ENCODE measurements at places on chromosomes 16 and 17.

DNA sequence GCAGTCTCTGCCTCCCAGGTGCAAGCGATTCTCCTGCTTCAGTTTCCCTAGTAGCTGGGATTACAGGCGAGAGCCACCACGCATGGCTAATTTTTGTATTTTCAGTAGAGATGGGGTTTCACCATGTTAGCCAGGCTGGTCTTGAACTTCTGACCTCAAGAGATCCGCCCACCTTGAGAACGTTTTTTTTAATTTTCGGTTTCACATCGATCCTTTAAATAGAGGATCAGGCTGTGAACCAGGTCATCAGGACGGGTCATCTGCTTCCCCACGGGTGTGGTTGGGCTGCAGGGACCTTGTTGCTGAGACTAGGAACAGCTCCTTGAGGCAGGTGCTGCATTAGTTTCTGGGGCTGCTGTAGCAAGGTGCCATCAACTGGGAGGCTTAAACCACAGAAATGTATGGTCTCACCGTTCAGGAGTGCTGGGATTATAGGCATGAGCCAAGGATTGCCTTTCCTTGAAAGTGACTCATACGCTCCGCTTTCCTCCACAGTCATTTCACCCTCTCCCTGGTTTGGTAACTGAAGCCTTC lies 7.9 kb upstream of the NAGPA start:
- DNase-seq = no peak

DNA sequence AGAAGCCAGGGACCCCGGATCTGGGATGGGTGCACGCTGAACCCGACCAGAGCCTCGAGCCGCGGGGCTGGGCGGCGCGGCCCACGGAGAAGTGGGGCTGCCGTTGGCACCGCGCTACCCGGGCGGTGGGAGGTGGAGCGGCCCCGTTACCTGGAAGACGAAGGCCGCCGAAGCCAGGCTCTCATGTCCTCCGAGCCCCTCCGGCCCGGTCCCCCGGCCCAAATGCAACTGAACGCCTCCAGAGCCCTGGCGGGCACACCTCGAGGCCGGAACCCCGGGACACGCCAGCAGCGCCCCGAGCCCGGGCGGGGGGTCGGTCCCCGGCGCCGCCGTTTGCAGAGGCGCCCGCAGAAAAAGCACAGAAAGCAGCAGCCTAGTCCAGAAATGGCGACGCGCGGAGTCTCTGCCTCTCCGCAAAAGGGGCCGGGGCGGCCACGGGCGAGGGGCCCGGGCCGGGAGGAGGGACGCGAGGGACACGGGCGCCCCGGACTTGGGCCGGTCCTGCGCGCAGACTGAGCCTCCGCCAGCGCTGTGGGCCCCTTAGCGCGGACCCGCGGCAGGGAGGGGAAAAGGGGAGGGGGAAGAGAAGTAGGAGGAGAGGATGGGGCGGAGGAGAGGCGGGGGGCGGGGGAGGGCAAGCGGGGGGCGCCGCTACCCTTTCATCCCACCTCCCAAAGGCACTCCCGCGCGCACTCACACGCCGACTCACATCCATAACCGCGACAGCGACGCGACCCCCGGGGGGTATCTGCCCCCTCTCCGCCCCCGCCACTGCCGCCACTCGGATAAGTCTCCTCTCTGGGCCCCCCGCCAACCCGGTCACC lies 1.4 kb downstream of the AXIN2 start:
- no peak for DNase-seq

DNA sequence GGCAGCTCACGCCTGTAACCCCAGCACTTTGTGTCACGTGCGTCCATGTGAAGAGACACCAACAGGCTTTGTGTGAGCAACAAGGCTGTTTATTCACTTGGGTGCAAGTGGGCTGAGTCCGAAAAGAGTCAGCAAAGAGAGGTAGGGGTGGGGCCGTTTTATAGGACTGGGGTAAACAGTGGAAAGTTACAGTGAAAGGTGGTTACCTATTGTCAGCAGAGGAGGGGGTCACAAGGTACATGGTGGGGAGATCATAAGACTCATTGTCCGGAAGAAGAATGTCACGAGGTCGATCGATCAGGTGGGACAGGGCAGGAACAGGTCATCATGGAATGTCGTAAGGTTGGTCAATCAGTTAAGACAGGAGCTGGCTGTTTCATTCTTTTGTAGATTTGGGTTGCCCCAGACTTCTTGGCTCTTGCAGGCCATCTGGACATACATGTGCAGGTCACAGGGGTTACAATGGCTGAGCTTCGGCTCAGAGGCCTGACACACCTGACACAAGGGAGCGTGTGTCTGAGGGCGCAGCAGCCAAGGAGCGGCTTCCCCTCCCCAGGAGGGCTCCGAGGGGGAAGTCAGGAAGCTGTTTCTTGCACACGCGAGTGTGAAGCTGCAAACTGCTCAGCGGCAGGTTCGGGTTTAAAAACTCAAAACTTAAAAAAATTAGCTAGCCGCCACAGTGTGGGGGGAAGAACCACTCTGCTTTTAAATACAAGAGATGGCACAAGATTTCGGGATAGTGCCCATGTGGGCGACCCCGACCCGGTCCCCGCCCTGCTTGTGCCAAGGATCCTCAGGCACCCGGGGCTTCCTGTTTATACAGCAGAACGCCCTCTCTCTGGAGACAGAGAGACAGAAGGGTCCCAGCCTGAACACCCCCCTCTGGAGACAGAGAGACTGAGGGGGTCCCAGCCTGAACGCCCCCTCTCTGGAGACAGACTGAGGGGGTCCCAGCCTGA lies 12.4 kb upstream of the TEX19 start:
- DNase-seq = no peak

- no peak for DNase-seq
These were observed 80.0 kb downstream of the ATF7IP2 start for GRCh38 chr16:10465821-10466220.

DNA sequence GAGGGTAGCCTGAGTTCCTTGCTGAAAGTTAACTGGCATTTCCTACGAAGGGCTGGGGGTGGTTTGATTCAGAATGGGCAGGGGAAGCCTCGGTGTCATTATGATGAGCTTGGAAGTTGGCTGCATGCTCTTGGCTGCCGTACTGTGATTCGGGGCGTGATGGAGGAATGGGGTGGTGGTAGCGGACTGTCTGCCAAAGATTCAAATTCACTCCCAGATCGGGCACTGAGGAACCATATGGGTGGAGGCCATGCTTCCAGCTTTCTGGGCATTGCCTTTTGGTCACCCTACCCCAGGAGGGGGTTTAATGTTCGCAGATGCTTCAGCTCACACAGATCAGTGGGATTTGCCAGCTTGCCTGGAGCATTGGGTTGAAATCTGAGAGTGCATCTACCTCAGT lies 492.8 kb upstream of the EEF2KMT start:
- no peak for DNase-seq

DNA sequence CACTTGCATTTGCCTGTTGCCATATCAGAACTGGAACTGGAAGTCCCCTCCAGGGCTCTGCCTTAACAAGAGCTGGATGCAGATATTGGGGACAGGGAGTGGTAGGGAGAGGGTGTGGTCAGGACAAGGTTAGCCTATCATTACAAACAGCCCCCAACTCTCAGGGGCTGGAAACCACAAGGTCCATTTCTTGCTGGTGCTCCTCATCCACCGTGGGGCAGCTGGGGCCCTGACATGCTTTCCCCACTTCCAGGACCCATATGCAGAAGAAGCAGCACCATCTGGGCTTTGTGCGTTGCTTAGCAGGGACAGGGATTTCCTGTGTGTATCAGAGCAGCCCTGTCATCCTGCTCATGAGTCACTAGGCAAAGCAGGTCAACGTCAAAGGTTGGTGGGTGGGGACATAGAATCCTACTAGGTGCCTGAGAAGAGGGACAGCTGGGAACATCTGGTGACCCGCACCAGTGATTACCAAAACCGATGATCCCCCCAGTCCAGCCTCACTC lies 26.9 kb downstream of the RGS9 start:
- DNase-seq = peak; percentile 46

- no peak for DNase-seq
These were observed 727 bp upstream of the MBTPS1 start for GRCh38 chr16:84117494-84117843.

DNA sequence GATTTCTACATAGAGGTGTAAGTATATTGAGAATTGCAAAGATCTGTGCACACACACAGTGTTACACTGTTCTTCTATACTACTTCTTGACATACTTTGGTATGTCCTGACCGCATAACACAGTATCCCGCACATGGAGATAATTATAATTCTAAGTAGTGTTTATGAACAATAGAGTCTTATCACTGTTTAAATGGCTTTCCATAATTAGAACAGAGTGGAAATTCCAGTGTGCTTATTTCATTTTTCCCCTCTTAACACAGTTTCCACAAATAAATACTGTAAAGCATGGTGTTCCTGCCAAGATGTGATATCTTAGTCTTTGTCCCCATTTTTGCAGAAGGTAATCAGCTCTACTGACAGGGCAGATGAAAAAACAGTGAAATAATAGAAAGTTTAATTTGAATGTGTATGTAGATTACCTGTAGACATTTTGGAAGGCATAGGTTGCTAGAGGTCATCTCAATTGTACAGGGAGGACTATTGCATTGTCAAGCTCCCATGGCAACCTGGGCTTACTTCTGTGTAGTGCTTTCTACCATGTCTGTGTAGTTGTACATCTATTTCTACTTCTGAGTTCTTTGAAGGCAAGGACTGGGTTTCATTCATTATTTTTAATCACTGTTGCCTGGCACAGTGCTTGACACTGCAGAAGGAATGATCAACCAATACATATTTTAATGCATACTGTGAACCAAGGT lies 10.1 kb upstream of the KRT28 start:
- no peak for DNase-seq

GRCh38 chr17:78903101-78903779 lies at the start of gene CEP295NL:
Gene CEP295NL (minus strand): TSS chr17:78903201. CDS start chr17:78901828, 1,373 bp downstream.
- no peak for DNase-seq
